ENCODE measurements at places on chromosomes 2 and 18.

DNA sequence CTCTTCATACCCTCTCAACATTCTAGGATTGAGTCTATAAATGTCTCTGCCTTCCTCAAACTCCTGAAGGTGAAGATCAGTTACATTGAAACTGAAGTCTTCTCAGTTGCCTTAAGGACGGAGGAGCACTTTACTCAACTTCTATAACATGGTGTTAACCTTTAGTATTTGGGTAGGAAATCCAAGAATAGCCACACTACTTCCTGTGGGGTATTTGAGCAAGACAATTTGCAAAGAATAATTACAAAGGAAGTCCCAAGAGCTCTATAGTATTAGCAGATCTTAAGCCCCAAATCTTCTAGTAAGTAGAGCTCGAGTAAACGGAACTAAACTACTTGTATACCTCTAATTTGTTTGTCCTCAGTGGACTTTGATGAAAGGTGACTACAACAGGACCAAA is 80.9 kb downstream of the SP100 start:
- no peak for DNase-seq

- DNase-seq = no peak
These were observed 37.0 kb downstream of the MRPL30 start for GRCh38 chr2:99217929-99218501.

- DNase-seq = no peak
These were observed 58.6 kb upstream of the TFPI start for GRCh38 chr2:187612857-187613256.

- no peak for DNase-seq
These were observed 143.3 kb upstream of the MGAT5 start for GRCh38 chr2:134110532-134110931.

- DNase-seq = peak; percentile 31
These were observed 83.8 kb downstream of the VIT start for GRCh38 chr2:36780231-36780839.

DNA sequence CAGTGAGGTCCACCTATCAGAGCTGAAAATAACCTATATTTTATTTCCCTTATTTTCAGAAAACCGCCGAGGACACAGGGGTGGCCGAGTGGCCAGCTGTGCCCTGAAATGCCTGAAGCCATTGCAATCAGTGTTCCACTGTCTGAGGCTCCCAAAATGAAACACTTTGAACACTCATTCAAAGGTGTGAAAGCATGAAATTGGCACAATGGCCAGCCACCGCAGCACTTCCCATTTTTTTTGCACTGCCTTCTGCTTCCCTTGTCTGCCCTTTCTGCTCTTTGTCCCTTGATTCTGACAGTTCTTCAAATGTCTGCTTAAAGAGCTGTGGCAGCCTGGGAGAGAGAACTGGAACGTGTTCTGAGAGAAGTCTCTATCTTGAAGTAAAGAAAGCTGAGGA is 1127.5 kb upstream of the CELF4 start:
- DNase-seq = no peak

Data from HS-27A (cell line).